Spleen (tissue), 13 donors: ENCODE measurements at places on chromosomes 7 and 10. TPM values are rescaled to one million over a fixed set of nuclear protein-coding genes. Genes with fewer than 3 reads are reported as not detected.

GRCh38 chr7:69663911-69664832 is 65.9 kb downstream of the AUTS2 start:
- H3K4me1 ChIP-seq = no peaks in the 10 kb centered on the region
- H3K27ac ChIP-seq = no peak overlapping the region
- no peaks in the 10 kb centered on the region for H3K27me3 ChIP-seq
- H3K4me3 ChIP-seq = no peak overlapping the region
- no peak for DNase-seq

DNA sequence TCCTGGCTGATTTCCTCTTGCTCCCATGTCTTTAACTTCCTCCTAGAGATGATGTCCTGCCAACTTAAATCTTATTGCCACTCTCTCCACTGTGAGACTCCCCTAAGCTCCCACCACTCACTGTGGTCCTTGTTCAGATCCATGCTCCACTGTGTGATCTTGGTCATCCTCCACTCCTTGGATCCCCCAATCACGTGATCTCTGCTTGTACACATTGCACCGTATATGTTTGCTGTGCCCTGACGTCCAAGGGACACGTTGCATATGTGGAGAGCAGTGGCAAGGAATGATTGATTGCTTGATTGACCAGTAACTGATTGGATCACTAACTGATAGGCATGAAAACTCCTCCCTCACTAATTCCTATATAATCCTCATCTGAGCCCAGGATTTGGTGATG is 395.1 kb downstream of the SDK1 start:
- no peaks in the 10 kb centered on the region for H3K4me1 ChIP-seq
- H3K27ac ChIP-seq = no peak overlapping the region
- H3K27me3 ChIP-seq = no peaks in the 10 kb centered on the region
- no peaks in the 10 kb centered on the region for H3K36me3 ChIP-seq
- DNase-seq = no peak

- H3K36me3 ChIP-seq = no peaks in the 10 kb centered on the region
- no peak overlapping the region for H3K4me3 ChIP-seq
- no peak overlapping the region for H3K27ac ChIP-seq
- no peaks in the 10 kb centered on the region for H3K4me1 ChIP-seq
These were observed 74.3 kb downstream of the CPED1 start for GRCh38 chr7:121062671-121063279.

LCOR gene
- total RNA-seq = 105 TPM

CRPPA gene
- 1.5 TPM for total RNA-seq

DNA sequence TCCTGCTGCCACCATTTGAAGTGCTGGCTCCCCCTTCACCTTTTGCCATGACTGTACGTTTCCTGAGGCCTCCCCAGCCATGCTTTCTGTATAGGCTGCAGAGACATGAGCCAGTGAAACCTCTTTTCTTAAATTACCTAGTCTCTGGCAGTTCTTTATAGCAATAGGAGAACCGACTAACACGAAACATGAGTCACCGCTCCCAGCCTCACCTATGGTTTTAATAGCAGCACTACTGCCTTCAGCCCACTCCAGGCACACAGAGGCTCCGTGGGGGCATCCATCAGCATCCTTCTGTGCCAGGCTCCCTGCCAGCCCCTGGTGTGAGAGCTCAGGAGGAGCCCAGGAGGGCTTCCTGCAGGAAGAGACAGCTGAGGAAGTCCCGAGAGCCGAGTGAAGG is 5.5 kb upstream of the ZNF316 start:
- no peak overlapping the region for H3K27ac ChIP-seq
- no peaks in the 10 kb centered on the region for H3K4me1 ChIP-seq
- H3K36me3 ChIP-seq = no peaks in the 10 kb centered on the region
- H3K27me3 ChIP-seq = no peaks in the 10 kb centered on the region
- H3K4me3 ChIP-seq = no peak overlapping the region
